ENCODE measurements at places on chromosomes 3 and 15.

DNA sequence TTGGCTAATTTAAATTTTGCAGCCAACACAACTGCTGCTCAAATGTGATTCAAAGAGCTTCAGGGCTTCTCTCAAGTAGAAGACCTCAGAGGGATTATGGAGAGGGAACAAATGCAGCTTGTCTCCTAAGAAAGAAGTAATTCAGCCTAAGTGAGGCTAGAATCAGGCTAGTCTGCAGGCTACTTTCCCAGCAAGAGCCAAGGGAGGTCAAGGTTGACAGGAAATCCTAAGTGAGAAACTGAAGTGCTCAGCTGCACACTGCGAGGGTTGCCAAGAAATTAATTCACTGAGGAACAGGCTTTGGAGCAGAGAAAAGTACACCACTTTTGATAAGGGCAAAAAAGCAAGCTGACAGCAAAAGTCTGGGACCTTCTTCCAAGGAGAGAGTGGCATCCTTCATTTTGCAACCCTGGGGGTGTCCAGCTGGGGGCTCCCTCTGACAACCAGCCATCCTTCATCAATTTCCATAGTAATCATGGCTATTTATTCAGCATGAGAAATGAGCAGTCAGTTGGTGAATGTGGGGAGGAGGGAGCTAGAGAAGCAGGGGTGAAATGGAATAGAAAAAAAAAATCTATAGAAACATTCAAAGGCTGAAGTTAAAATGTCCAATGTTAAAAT lies 646.4 kb upstream of the ADAMTS9 start:
- peak; percentile 3 for DNase-seq

GRCh38 chr15:56208185-56208584 lies 35.5 kb downstream of the RFX7 start:
- DNase-seq, result no peak

DNA sequence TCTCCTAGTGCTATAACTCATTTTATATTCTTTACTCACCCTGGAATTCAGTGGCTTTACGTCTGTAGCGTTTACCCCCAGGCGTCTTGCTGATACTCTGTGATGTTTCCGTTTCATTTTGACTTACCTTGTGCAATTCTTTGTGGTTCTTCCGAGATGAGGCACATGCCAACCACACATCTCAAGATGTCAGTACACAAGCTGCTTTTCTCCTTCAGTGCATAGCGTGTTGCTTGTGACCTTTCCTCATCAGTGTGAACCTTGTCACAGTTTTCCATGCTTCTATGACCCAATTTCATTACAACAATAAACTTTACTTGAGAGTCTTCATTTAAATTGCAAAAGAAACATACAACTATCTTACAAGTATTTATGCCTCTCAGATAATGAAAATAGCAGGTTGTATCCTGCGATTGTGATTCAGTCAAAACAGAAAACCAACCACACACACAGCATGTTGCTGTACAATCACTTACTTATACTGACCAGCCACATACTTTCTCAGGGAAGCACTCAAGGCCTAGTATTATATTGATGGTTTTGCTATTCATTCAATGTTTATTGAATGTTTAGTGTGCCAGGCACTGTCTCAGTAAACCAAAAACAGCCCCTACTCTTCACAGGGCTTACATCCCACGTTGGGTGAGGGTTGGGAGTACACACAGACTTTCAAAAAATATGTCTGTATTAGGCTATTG lies 4.6 kb upstream of the TBL1XR1 start:
- DNase-seq, result no peak

DNA sequence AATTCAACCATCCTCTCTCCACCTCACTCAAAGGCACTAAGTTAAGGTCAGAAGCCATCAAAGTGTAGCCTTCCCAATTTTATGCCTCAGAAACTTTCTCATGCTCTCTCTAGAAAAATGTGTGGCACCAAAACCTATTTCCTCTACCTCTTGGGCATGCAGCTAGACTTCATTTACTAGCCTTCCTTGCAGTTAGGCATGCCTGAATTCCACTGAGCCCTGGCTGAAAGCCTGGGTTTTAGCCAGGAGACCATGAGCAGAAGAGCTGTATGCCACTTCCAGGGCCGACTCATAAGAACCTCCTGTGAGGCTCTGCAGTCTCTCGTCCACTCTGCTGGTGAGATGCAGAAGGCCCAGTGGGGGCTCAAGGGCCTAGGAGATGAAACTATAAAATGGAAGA lies 145.0 kb downstream of the MYLK start:
- no peak for DNase-seq

- DNase-seq, result no peak
These were observed 65.7 kb upstream of the IL12A start for GRCh38 chr3:159922861-159923312.

DNA sequence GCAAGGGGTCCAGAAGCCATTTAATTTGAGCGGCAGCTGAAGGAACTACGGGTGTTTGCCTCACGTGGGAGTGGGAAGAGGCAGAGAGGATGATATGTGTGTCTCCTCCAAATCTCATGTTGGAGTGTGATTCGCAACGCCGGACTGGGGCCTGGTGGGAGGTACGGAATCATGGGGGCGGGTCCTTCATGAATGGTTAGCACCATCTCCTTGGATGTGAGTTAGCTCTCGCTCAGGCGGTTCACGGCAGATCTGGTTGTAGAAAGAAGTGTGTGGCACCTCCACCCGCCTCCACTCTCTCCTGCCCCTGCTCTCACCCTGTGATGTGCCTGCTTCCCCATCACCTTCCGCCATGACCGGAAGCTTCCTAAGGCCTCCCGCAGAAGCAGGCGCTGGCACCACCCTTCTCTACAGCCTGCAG lies 25.4 kb downstream of the XXYLT1 start:
- DNase-seq, result no peak

DNA sequence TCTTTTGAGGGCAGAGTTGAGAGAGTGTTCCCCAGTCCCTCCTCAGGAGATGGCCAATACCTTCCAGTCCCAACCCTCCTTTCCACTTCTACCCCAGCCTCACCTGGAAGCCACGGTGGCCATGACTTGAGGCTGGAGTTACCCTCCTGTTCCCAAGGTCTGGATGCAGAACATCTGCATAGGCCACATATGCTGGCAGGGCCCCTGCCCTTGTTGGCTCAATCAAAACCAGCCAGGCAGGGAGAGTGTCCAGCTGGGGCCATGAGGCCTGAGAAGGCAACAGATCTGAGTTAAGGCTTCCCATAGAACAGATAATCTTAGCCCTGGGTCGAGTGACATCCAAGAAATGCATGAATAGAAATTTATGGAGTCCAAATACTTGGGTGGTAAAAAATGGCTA lies 23.6 kb upstream of the VIPR1 start:
- DNase-seq, result no peak

DNA sequence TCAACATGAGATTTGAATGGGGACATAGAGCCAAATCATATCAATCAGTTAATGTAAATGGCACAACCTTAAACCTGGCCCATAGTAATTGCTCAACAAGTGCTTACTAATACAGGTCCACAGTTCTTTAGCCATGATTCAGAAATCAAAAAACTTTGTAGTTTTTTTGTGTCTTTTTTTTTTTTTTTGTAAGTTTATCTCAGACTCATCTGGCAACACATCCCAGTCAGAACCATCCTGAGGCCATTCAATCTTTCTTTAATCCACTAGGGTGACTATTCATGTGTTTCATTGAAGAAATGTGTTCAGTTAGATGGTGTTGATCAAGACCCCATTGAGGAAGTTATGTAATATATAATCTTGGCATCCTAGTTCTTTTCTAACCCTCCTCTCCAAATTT lies 65.4 kb downstream of the ABI3BP start:
- DNase-seq, result no peak

DNA sequence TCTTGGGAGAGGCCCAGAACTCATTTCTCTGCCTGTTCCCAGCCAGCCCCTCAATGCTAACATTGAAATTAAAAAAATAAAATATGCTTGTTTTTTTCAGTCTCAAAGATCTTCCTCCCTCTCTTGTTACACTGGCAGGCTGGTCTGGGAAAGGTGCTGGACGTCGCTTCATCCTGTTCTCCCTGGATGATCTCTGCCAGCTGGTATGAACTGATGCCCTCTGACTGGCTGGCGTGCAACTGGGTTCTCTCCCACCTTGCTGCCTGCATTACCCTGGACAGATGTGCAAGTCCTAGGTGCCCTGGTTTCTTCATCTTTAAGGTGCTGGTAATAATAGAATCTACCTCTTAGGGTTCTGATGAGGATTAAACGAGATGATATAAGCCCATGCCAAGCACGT lies 263.9 kb upstream of the PROK2 start:
- no peak for DNase-seq

- DNase-seq, result no peak
These were observed 292.8 kb downstream of the LPP start for GRCh38 chr3:188446766-188447165.

DNA sequence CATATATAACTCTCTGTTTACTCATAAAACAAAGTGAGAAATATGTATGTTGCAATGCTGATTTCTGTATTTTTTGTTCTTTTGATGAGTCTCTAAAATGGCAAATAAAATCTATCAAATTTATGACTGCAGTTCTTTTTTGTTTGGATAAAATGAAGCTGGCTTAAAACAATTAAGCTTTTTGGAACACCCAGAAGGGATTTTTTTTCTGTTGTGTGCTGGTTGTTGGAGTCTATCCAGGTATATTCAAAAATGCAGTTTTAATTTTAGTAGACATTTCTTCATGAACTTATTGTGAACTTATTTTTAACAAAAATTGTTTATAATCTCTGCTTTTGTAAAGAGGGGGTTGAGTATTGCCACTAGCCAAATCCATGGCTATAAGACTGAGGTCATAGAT lies 405.5 kb downstream of the RAP2B start:
- no peak for DNase-seq

GRCh38 chr15:101025896-101026631 lies 106.9 kb downstream of the LRRK1 start:
- no peak for DNase-seq

- DNase-seq, result no peak
These were observed 71.6 kb downstream of the CHD2 start for GRCh38 chr15:92971713-92972112.

- DNase-seq, result no peak
These were observed 87.9 kb upstream of the LINGO1 start for GRCh38 chr15:77720655-77721054.

GRCh38 chr3:127779747-127780146 lies 42.6 kb downstream of the MGLL start:
- no peak for DNase-seq

GRCh38 chr15:41866263-41866703 lies 27.6 kb downstream of the SPTBN5 start:
- DNase-seq, result no peak

GRCh38 chr3:142445816-142446254 lies 2.0 kb downstream of the XRN1 start:
- DNase-seq, result no peak

- no peak for DNase-seq
These were observed 39.6 kb downstream of the SEMA6D start for GRCh38 chr15:47756872-47757271.

- DNase-seq, result no peak
These were observed 10.4 kb upstream of the VIPR1 start for GRCh38 chr3:42491881-42492507.

DNA sequence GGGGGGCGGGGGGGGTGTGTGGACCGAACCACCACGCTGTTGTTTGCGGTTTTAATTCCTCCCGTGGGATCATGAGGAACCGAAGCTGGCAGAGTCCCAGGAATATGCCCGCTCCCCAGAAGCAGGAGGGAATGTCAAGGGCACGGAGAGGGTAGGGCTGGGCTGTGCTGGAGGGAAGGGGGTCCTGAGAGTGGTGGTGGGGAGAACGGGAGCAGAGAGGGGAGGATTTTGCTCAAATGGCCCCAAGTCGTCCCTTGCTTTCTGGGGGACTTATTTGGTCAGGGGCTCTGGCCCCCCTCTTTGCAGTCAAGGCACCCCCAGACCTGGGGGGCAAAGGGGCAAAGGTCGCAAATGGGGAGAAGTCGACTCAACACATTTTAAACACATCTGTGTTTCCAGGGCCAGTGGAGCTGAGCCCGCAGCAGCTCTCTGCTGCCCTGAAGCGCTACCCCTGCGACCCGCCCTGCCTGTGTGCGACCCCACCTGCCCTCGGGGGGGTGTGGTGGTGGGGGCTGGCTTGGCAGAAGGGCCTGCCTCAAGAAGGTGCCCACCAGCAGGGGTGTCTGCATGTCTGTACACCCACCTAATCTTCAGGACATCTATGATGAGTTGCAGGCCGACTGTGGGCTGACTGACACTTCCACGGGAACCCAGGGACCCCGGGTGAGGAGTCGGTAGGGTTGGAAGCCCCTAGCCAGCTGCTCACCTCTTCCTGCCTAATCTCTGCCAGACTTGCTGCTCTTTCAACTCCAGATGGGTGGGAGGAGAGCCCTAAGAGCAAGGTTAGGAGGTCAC lies 602 bp upstream of the ATP2B2 start:
- DNase-seq, result peak; percentile 46

DNA sequence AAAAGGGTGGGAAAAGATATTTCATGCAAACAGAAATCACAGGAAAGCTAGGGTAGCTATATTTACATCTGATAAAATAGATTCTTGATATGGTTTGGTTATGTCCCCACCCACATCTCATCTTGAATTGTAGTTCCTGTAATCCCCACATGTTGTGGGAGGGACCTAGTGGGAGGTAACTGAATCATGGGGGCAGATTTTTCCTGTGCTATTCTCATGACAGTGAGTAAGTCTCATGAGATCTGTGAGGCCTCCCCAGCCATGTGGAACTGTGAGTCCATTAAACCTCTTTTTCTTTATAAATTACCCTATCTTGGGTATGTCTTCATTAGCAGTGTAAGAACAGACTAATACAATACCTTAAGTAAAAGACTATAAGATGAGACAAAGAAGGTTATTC lies 558.1 kb downstream of the RSL24D1 start:
- DNase-seq, result no peak

GRCh38 chr3:197219619-197220018 lies 78.8 kb downstream of the DLG1 start:
- DNase-seq, result no peak

GRCh38 chr15:61081027-61081322 lies 148.1 kb downstream of the RORA start:
- DNase-seq, result no peak

DNA sequence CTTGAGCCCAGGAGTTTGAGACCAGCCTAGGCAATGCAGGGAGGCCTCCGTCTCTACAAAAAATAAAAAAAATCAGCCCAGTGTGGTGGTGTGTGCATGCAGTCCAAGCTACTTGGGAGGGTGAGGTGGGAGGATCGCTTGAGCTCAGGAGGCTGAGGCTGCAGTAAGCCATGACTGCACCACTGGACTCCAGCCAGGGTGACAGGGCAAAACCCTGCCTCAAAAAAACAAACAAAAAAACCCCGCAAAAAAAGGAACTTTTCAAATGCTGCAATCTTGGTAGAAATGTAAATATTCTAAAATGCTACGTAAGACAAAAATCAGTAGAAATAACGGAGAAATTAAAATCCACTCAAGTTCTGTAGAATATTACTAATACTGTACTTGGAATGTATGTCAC lies 108.1 kb upstream of the MELTF start:
- no peak for DNase-seq

DNA sequence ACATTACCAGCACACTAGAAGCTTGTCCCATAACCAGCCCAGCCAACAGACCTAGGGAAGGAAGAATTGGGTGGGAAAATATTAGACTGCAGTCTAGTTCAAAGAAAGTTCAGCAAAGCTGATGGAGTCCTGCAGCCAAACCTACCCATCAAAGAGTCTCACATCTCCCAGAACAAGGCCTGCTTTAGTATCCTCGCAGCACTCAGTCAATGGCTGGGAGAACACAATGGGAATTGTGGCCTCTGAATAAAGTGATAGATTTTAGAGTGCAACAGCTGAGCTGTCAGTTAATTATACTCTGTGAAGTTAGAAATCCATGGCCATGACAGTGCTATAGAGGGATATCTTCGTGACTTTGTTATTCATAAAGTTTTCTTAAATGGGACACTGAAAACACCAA lies 207.2 kb upstream of the NAALADL2 start:
- no peak for DNase-seq

GRCh38 chr3:172595664-172596393 lies 72.6 kb upstream of the TNFSF10 start:
- DNase-seq, result peak; percentile 73

GRCh38 chr3:40504636-40505430 lies 1.0 kb upstream of the ZNF620 start:
- no peak for DNase-seq
